ENCODE measurements at places on chromosomes 2 and 18. TPM values are rescaled to one million over a fixed set of nuclear protein-coding genes. Genes with fewer than 3 reads are reported as not detected.

The PROM2 gene
- 9.4 TPM for total RNA-seq

The LHCGR gene
- total RNA-seq = 1.5 TPM

The STPG4 gene
- not detected for total RNA-seq

The TACR1 gene
- total RNA-seq = 0.39 TPM

The APOB gene
- 3.4 TPM for total RNA-seq

The NEU2 gene
- total RNA-seq = 1.4 TPM

The ZNF521 gene
- total RNA-seq = 35.3 TPM

The CTAGE1 gene
- not detected for total RNA-seq

The OR6B2 gene
- not detected for total RNA-seq

The MYO1B gene
- total RNA-seq = 150 TPM

The MAPRE3 gene
- total RNA-seq = 4.9 TPM

The TNFRSF11A gene
- 3.0 TPM for total RNA-seq

The DNAH6 gene
- 0.30 TPM for total RNA-seq

The DOK6 gene
- total RNA-seq = 7.0 TPM

All from skin of body (tissue), 3 donors.